ENCODE measurements at places on chromosomes 12 and 14. TPM values are rescaled to one million over a fixed set of nuclear protein-coding genes. Genes with fewer than 3 reads are reported as not detected.

DNA sequence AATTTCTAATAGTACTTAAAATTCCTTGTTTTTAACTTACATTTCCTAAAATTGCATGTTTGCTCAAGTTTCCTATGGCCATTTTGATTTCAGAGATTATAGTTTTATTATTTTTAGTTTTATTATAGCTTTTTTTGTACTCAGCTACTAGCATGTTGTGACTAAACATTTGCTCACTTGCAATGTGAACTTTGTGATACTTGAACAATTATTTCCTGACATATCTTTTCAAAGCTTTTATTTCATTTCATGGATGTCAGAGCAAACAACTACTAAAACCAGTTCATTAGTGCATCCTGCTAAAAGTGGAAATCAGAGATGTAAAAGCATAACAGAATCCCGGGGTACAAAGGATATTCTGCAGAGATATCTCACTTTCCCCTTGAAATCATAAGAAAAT, 33.6 kb upstream of the PCNX4 start:
- no peak for DNase-seq

- no peak for DNase-seq
These were observed 113.0 kb upstream of the RAP1B start for GRCh38 chr12:68497702-68498101.

- no peak for DNase-seq
These were observed 977 bp upstream of the TMEM120B start for GRCh38 chr12:121711361-121712189.

GRCh38 chr14:92874962-92875661, 47.8 kb upstream of the CHGA start:
- no peak for DNase-seq

- DNase-seq = no peak
These were observed 170.5 kb upstream of the RBM19 start for GRCh38 chr12:114136631-114137030.

DNA sequence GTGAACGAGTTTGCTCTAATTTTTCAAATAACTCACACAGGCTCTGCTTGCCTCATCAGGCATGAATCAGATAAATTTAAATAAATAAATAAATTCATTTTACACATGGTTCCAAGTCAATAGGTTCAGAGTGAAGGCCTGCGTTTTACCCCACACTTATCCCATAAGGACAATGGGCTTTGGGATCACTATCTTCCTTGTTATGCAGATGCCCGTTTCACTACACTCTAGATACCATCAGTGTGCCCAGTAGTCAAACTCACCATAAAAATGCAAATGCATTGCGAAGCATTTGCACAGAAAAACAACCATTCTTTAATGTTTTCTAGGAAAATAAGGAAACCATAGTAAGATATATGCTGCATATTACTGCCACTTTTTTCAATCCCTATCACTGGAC, 155.9 kb upstream of the CCDC196 start:
- DNase-seq = no peak

GRCh38 chr14:93096691-93097322, 18.9 kb downstream of the ITPK1 start:
- DNase-seq = no peak

GRCh38 chr12:122185494-122186082, 2.7 kb downstream of the LRRC43 start:
- no peak for DNase-seq

DNA sequence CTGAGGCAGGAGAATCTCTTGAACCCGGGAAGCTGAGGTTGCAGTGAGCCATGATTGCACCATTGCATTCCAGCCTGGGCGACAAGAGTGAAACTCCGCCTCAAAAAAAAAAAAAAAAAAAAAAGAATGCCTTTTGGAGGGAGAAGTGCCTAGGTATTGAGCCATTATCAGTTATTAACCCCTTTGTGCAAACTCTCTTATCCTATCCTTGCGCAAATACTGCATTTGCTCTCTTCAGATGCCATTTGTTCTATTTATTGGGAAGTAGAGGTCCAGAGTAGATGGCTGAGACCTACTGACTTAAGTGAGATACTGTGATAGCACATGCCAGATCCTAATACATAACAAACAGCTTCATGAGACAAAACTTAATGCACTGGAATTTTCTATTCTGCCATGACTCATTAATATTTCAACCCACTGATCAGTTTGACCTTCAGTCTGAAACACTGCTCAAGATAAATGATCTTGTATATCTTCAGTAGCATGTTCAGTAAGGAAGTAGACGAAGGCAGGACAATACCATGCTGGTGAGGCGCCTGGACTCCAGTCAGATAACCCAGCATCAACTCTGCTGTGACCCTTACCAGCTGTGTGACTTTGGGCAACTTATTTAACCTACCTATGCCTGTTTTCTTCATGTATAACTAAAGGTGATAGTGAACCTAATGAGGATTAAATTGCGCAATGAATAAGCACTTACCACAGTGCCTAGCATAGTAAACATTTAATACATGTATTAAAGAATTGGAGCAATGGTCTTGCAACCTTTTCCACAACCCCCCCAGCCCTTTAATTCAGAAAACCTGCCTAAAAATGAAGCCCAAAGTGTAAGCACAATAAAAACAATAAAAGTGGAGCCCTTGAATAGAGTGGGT, 5.7 kb upstream of the DNAAF2 start:
- DNase-seq = no peak

GRCh38 chr14:85075694-85076476, 454.1 kb upstream of the FLRT2 start:
- no peak for DNase-seq

DNA sequence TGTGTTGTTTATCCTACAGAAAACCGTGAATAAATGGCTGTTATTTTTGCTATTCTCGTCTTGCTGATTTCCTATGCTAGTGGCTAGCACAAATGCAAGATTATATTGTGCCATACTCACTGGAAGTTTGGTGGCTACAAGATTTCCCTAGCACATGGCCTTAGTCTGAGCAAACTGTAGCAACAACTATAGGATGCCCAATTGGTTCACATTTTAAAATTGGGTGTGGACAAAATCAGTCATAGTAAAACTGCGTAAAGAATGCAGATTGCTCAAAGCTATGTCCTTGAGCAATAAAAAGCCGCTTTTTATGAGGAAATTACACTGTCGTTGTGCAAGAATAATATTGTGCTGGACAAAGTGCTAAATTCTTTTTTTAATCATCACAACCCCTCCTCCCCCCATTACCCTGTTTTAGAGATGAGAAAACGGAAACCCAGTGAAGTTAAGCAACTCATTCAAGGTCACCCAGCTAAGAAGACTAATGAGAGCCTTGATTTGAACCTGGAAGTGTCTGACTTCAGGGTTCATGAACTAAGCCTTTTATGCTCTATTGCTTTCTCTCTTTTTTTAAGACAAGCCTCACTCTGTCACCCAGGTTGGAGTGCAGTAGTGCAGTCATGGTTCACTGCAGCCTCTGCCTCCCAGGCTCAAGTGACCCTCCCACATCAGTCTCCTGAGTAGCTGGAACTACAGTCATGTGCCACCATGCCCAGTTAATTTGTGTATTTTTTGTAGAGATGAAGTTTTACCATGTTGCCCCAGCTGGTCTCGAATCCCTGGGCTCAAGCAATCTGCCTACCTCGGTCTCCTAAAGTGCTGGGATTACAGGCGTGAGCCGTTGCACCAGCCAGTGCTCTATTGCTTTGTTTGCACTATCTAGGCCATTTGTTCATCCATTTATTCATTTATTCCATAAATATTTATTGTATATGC, 73.6 kb downstream of the SRGAP1 start:
- no peak for DNase-seq

DNA sequence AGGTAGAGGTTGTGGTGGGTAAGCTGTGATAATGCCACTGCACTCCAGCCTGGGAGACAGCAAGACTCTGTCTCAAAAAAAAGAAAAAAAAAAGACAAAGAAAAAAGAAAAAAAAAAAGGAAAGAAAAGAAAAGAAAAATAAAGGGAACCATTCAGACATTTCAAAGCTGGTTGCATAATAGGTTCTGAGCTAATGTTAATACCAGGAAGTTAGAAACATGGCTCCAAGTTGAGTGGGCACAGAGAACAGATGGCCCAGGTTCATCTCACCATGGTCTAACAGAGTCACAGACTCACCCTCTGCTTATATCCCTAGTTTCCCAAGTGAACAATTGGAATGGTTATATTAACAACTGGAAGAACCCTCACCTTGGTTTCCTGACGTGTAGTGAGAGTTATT, 17.4 kb upstream of the ZDHHC17 start:
- no peak for DNase-seq

DNA sequence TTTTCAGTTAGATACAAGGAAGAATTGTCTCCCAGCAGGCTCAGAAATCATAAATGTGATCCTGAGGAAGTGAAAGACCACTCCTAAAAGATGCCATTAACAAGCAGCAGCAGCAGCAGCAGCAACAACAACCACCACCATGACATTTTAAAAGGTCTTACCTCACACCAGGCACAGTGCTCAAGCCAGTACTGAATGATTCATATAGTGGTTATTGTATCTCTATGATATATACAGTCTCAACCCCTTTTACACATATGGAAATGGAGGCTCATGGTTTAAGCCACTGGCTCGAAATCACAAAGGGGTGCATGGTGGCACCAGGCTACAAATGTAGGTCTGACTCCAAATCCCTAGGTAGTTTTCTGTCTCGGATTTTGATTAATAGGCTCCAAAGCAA, 126.9 kb downstream of the KTN1 start:
- DNase-seq = no peak

- no peak for DNase-seq
These were observed 124.0 kb downstream of the APAF1 start for GRCh38 chr12:98769068-98769467.

DNA sequence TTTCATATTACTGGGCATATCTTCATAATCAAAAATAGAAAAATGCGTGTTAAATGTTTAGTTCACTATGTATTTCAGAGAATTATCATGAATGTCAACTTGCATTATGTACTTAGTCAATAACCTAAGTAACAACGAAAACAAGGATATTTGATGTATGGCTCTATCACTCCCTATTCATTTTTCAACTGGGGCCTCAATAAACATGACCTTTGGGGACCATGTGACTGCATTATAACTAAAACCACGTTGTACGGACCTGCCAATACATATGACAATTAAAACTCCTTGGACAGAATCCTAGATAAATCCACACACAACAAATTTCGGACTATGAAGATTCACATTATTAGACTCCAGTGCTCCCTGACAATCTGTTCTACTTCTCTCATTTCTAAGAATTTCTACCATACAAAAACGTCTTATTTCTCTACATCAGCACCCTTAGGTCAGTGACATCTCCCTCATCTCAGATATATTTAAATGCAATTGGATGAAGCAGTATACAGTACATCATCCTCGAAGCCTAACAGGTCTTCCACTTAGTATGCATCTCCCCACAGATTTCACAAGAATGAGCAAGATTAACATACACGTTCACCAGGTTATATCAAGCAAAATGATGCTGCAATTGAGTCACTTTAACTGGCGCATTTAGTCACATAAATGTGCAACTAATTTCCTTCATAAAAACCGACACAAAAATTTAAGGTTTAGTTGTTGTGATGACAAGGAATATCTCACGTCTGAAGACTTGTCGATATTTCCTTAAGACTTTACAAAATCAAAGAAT, 1.5 kb downstream of the UBE2N start:
- no peak for DNase-seq

GRCh38 chr12:124457287-124458219, 109.9 kb downstream of the NCOR2 start:
- no peak for DNase-seq

GRCh38 chr12:54765652-54766051, 88.7 kb upstream of the MUCL1 start:
- no peak for DNase-seq

DNA sequence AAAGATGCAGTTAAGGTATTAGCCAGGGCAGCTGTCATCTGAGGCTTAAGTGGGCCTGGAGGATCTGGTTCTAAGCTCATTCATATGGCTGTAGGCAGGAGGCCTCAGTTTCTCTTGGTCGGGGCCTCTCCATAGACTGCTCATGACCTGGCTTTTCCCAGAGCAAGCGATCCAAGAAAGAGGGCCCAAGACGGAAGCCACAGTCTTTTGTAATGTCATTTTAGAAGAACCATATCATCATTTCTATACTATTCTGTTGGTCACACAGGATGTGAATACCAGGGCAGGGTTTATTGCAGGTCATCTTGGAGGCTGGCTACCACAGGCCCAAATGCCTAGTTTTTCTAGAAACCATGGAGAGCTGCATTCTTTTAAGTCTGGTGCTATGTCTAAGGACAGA, 47.7 kb downstream of the GNG2 start:
- DNase-seq = no peak

GRCh38 chr14:56273155-56273554, 154.9 kb downstream of the PELI2 start:
- DNase-seq = no peak

GRCh38 chr12:59452259-59452658, 143.6 kb upstream of the SLC16A7 start:
- no peak for DNase-seq

DNA sequence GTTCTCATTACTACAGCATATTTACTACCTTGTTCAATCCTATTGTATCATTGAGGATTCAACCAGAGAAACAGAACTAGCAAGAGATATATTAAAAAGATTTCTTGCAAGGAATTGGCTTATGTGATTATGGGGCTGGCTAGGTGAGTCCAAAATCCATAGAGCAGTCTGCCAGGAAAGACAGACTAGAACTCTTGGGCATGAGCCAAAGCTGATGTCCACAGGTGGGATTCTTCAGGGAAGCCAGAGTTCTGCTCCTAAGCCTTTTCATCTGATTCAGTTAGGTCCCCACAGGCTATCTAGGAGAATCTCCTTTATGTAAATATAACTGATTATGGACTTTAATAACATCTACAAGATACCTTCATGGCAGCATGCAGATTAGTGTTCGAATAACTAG, 26.0 kb downstream of the PELI2 start:
- no peak for DNase-seq

- no peak for DNase-seq
These were observed 285.8 kb downstream of the NUAK1 start for GRCh38 chr12:105852951-105853350.

DNA sequence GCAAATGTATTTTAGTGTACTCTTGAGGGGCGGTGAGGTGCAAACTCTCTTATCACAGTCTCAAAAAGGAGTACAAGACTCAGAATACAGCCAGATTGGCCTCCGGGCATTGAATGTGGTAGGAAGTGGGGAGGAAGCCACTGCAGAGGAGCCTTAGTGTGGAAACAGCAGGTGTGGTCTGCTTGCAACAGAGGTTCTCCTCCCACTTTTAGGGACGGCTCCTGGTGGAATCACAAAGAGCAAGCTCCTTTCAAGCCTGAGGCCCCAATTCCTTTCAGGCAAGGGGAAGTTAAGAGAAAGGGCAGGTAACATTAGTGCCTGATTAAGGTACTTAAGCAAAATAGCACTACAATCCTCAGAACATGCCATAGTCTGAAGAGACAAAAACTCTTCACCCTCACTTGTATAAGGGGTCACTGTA, 23.7 kb upstream of the SLC2A3 start:
- no peak for DNase-seq

Gene RGS6
- 0.63 TPM for total RNA-seq

Gene ANKLE2
- 58.2 TPM for total RNA-seq

Gene GRIP1
- total RNA-seq = 37.6 TPM

Gene NPFF
- total RNA-seq = 0.80 TPM

Gene AREL1
- total RNA-seq = 31.5 TPM

Gene ATF1
- 41.6 TPM for total RNA-seq

Gene OTX2
- 33.9 TPM for total RNA-seq

Gene FLRT2
- total RNA-seq = 6.9 TPM

Gene B4GALNT1
- total RNA-seq = 1.5 TPM

Gene RPL10L
- total RNA-seq = not detected

Gene LPCAT3
- total RNA-seq = 55.2 TPM

Gene RNF34
- 56.2 TPM for total RNA-seq
